Neural crest cell (in vitro differentiated cells): ENCODE measurements at places on chromosomes 1 and 21.

- DNase-seq, result no peak
Observed at GRCh38 chr1:8540261-8540941, 222.5 kb downstream of the SLC45A1 start.

GRCh38 chr1:60583696-60584095 lies 498.7 kb upstream of the NFIA start:
- DNase-seq, result no peak

- no peak for DNase-seq
Observed at GRCh38 chr1:116879478-116880133, 30.1 kb upstream of the PTGFRN start.

- no peak for DNase-seq
Observed at GRCh38 chr1:33004613-33005012, 32.1 kb downstream of the AK2 start.

GRCh38 chr21:38490411-38491020 lies 7.8 kb downstream of the ERG start:
- DNase-seq, result no peak

DNA sequence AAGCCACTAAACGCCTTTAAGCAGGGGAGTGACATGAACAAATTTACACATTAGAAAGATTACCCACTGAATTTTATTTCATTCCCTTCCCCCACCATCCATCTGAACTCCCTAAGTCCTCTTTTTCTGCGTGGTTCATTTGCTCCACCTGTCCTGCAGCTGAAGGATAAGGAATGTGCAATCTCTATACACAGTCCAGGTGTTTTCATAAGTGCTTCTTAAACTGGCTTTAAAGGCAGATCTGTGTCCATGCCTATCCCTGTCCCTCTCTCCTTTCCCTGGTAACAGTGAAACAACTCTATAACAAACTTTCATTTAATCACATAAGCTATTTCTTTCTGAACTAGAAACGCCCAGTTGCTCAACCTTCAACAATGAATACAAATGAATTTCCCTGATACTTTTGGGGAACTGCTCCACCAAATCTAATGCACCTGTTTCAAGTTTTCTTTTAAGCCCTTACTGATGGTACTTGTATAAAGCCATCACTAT lies 8.4 kb downstream of the GSTM3 start:
- DNase-seq, result no peak

GRCh38 chr1:245971711-245972085 lies 535.4 kb downstream of the SMYD3 start:
- no peak for DNase-seq

- DNase-seq, result no peak
Observed at GRCh38 chr1:216181590-216181989, 241.7 kb downstream of the USH2A start.

DNA sequence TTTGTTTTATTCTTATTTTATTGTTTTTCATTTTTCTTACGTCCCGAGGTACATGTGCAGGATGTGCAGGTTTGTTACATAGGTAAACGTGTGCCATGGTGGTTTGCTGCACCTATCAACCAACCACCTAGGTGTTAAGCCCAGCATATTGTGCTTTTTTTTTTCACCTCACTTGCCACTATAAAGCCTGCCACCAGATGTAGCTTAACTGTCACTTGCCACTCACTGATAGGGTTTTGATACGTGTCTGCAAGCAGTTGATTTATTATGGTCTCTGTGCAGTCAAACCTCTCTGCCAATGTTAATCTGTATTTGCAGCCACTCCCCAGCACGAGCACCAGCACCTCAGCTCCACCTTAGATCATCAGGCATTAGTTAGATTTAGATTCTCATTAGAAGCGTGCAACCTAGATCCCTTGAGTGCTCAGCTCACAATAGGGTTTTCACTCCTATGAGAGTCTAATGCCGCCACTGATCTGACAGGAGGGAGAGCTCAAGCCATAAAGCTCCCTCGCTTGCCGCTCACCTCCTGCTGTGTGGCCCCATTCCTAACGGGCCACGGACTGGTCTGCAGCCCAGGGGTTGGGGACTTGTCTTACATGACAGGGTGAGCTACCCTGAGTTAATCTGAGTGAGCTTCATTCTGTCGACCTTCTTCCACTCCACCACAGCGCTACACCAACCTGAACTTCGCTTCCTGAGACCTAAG lies 17.9 kb upstream of the ABCG1 start:
- no peak for DNase-seq

DNA sequence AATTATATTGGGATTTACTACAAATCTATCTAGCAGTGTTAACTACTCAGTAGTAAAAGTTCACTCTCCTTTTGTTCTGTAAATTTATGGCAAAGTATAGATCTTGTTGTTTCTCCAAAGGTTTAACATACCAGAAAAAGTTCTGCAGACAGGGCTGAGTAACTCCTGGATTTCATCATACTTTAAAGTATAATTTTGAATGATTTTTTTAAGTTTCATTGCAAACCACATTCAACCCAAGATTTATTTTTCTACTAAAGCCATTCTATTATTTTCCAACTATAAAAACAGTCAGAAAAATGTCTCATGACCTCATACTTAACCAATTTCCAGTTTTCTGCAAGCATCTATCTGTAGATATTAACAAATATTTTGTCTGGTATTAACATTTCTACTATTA lies 585.8 kb upstream of the ZRANB2 start:
- no peak for DNase-seq

GRCh38 chr1:36096500-36097432 lies 8.1 kb downstream of the ADPRS start:
- DNase-seq, result no peak

DNA sequence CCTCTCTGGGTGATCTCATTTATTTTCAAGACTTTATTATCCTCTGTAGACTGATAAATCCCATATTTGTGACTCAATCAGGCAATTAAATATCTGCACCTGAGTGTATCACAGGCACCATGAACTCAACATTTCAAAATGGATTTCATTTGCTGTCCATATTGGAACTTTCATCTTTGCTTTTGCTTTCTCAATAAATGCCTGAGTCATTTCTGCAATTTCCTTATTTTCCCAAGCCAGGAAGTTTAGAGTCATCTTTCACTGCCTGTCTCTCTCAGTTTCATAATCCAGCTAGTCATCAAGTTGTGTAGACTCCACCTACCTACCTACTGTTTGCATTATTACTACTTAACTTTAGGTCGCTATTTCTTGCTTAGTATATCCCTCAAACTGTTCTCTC lies 540.9 kb downstream of the LMO4 start:
- DNase-seq, result no peak

GRCh38 chr1:7418442-7419080 lies 352.5 kb upstream of the VAMP3 start:
- DNase-seq, result no peak

DNA sequence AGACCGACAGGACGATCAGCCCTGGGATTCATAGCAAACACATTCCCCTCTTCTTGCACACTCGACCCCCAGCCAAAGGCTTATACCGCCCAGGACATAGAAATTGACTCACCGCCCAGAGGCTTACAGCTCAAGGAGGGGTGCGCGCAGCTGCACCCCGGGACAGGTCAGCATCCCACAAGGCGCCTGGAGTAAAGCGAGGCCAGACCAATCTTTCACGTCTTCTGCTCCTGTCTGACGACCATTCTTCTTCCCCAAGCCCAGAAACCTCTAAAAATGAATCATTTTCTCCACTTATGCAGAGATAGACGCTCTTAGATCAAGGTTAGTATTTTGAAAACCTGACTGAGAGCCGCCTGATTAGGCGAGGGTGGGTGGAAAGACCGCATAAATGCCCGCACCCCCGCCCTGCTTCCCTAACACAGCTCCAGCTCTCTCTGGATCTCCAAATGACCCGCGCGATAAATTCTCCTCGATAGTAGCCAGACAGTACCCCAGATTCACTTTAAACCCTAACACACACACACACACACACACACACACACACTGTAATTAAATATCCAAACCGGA lies 1.9 kb upstream of the LHX8 start:
- no peak for DNase-seq

DNA sequence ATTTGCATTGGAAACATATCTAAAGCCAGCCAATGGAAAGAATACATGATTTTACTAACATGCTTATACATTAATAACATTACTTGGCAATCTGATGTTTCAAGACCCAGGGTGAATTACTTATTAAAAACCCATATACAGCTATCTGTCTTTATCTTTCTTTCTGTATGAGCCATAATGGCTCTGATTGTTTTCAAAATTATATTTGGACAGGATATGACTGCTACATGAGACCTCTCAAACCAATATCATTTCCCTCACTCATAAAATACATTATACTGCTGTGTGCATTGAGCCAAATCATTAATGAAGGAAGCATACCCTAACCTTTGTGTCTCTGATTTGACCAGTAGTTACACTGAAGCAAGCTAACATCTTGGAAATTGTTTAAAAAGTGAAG lies 205.9 kb upstream of the DPYD start:
- no peak for DNase-seq

- DNase-seq, result no peak
Observed at GRCh38 chr1:87951852-87952251, 623.2 kb downstream of the LMO4 start.

- no peak for DNase-seq
Observed at GRCh38 chr1:38097284-38097898, 50.8 kb upstream of the POU3F1 start.

GRCh38 chr1:54559111-54559548 lies 11.1 kb downstream of the ACOT11 start:
- DNase-seq, result no peak

- DNase-seq, result no peak
Observed at GRCh38 chr1:23601135-23601967, 42.0 kb upstream of the ID3 start.

DNA sequence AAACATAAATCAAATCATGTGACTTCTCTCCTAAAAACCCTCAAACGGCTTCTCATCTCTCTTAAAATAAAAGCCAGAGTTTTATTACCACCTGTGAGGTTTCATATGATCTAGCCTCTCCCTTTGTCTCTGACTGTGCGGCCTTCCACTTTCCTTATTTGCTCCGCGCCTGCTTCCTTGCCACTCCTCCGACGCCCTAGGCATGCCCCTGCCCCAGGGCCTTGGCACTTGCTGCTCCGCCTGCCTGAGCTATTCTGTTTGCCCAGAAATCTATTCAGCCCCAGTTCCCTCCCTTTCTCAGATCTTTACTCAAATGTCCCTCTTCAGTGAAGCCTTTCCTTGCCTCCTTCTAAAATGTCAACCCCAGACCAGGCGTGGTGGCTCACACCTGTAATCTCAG lies 57.5 kb upstream of the DISP3 start:
- DNase-seq, result no peak

DNA sequence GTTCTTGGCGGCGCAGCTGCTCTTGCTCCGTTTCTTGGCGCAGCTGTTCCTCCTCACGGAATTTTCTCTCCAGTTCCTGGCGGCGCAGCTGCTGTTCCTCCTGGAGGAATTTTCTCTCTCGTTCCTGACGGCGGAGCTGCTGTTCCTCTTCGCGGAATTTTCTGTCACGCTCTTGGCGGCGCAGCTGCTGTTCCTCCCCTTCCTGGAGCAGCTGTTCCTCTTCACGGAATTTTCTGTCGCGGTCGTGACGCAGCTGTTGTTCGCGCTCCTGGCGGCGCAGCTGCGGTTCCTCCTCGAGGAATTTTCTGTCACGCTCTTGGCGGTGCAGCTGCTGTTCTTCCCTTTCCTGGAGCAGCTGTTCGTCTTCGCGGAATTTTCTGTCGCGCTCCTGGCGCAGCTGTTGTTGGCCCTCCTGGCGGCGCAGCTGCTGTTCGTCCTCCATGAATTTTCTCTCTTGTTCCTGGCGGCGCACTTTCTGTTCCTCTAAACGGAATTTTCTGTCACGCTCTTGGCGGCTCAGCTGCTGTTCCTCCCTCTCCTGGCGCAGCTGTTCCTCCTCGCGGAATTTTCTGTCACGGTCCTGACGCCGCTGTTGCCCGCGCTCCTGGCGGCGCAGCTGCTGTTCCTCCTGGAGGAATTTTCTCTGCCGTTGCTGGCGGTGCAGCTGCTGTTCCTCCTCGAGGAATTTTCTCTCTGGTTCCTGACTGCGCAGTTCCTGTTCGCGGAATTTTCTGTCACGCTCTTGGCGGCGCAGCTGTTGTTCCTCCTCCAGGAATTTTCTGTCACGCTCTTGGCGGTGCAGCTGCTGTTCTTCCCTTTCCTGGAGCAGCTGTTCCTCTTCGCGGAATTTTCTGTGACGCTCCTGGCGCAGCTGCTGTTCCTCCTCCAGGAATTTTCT lies 7.0 kb downstream of the TCHH start:
- no peak for DNase-seq

DNA sequence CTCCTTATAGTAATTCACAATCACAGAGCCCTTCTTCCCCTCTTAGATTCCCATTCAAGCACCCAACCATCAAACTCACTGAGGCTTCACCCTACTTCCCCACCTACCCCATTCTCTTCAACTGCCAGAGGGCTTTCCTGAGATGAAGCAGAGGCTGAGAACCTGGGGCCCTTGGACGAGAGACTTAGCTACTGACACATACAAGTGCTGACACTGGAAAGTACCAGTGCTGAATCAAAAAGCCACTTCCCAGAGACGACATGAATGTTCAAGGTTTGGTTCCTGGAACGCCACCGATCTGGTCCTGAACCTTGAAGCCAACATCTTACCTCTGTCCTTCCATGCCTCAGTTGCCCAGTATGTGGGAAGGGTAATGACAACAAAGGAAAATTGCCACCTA lies 16.6 kb upstream of the RAP1A start:
- no peak for DNase-seq

GRCh38 chr1:45355683-45356082 lies 15.4 kb upstream of the MUTYH start:
- no peak for DNase-seq

DNA sequence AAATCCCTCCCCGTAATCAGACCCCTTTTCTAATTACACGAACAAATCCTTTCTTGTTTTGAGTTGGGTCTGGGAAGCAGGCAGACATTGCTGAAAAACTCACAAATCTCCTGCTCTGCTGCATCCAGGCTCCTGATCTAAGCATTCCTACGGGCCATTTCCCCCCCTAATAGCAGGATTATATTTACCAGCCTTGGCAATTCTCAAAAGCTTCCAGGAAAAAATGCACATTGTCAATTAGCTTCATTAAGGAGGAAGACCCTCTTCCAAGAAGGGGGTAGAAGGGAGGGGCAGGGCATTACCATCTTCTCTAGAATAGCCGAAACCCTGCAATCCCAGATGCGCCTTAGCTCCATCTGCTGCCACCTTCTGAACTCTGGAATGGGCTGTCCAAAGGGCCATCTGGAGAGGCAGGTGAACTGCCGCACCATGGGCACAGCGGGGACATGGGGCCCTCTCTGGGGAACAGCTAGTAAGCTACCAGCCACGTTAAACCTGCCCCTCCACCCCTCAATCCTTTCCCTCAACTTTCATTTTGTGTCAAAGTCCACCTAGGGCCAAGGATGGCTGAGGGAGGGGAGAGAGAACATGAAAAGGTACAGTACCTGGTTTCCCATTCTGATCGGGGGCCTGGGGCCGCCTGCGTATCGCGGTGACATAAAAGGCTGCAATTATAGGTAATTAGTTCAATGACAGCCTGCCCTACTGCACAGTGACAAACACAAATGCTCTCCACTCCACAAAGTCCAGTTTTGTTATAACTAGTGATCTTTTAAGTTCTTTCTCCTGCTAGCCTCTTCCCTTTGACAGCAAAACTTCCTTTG lies 56.8 kb downstream of the MRPL37 start:
- no peak for DNase-seq

GRCh38 chr1:10841118-10841517 lies 44.7 kb upstream of the CASZ1 start:
- DNase-seq, result no peak
